ENCODE measurements at places on chromosomes 11 and 22.

DNA sequence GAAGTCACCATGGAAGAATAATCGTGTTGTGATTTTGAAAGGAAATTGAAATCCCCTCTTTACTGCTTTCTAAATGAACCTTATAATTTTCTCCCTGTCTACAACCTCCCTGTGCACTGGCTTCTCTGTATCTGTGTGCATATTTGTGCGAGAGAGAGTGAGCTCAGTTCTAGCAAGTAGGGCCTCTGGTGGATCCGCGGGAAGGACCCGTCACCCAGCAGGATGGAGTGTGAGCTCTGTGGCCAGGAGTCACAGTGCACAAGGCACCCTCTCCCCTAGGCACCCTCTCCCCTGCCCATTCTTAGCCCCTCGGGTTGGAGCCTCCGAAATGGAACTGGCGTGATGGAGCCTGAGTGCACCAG is 109.0 kb downstream of the TRIM29 start:
- DNase-seq: no peak

- no peak for DNase-seq
Measured at GRCh38 chr11:47258317-47258902, 614 bp downstream of the NR1H3 start.

GRCh38 chr22:43476751-43477725 is 65.2 kb downstream of the MPPED1 start:
- no peak for DNase-seq

GRCh38 chr22:19629720-19630419 is 84.4 kb upstream of the SEPTIN5 start:
- DNase-seq: peak; percentile 91

GRCh38 chr11:65416341-65416824 is 6.2 kb upstream of the NEAT1 start:
- peak; percentile 97 for DNase-seq

DNA sequence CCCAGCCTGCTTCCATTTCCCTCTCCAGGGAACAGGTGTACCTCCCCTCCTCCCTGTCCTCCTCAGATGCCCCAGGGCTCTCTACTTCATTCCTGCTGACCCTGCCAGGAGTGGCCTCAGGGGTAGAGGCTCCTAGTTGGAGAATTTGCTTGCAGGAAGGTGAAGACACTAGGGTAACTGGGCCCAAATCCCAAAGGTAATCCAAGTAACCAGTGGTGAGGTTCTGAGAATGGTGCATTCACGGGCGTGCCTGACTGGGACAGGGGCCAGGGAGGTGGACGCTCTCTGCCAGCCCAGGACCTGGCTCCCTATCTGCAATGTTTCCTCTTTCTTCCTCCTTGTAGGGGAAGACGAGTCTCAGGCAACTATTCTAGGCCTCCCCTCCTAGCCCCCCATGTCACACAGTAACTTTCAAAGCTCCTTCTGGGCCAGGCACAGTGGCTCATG is 2.9 kb downstream of the SLC35C1 start:
- no peak for DNase-seq

DNA sequence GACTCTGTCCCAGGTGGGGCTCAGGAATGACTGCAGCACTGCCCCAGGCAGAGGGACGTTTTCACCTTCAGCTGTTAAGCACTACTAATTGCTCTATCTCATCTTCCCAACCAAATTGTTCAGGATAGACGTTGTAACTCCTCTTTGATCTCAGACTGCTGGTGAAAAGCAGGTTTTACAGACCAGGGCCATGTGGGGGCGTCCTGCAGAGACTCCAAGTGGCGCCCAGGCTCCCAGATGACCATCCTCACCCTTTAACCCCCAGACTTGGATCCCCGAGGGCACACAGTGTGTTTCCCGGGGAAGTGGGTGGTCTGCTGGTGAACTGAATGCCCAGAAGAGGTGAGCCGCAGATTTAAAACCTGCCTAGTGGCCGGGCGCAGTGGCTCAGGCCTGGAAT is 23.9 kb downstream of the FADD start:
- DNase-seq: no peak

- DNase-seq: no peak
Measured at GRCh38 chr11:3622521-3622920, 19.3 kb downstream of the ART5 start.

DNA sequence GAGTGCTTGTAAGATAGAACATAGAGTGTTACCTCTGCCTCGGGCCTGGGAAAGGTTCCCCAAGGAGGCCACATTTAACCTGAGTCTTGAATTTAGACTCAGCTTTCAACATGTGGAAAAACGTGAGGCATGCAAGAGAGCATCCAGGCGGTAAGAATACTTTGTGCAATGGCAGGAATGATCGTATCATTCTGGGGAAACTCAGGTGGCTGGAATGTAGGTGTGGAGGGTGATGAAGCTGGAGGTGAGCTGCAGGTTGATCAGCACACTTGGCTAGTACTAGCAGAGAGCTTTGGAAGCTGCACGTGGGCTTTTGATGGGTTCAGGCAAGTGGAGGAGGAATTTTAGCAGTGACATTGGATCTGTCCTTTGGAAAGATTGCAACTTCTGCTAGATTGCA is 270.3 kb upstream of the RAG2 start:
- DNase-seq: no peak

GRCh38 chr22:27637604-27638003 is 164.0 kb downstream of the MN1 start:
- DNase-seq: no peak

DNA sequence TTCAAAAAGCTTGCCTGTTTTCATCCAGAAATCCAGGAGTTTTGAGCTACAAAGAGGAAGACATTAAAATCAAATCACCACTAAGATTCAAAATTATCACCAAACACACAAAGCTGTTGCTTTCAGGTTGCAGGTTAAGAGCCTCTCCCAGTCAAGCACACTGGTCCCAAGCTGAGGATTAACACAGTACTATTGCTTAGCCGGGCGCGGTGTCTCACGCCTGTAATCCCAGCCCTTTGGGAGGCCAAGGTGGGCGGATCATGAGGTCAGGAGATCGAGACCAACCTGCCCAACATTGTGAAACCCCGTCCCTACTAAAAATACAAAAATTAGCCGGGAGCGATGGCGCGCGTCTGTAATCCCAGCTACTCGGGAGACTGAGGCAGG is 1165.1 kb downstream of the LRRC4C start:
- DNase-seq: no peak

DNA sequence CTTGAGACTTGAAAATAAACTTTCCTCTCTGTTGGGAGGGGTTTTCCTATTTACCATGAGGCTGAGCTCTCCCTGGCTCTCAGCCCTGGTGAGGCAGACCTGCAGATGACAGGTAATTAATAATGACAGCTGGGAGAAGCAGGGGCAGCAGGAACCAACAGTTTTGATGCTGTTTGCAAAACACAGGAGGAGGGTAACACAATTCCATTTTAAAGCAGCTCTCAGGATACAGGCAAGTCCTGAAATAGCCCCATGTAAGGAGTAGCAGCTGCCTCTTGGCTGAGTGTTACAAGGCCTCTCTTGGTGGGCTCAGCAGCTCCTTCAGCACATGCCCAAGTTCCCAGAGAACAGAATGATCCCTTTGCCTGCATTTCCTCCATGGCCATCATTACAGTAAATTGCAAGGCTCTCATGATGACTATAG is 13.3 kb downstream of the PARVA start:
- DNase-seq: no peak

DNA sequence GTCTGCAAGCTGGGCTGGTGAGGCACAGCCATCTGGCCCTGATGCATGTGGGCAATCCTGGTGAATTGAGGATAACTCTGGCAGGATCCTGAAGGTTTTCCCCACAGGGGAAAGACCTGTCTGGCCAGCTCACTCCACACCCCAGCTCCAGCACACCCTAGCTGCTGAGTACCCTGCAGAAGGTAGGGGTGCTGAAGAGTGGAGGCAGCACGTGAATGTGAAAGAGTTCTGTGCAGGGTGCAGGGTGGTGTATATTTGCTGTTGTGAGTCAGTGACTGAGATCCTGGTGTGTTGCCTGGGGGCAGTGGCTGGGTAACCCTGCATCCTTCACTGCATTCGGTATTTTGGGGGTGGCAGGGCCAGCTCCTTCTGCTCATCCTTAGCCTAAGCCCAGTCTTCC is 22.4 kb downstream of the DGAT2 start:
- DNase-seq: no peak

- DNase-seq: no peak
Measured at GRCh38 chr11:102793677-102794290, 4.2 kb downstream of the MMP1 start.

DNA sequence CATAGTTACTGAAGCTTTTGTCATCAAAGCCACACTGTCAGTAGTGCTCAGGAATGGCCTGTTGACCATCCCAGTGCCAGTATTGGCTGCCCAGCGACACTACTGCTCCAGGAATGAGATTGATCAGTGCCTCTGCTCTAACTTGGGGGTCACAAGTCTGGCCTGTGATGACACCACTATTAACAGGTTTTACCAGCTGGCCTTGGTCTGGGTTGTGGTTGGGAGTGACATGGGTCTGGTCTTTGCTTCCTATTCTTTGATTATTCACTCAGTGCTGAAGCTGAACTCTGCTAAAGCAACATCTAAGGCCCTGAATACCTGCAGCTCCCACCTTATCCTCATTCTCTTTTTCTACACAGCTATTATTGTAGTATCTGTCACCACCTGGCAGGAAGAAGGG is 21.5 kb downstream of the OR56B4 start:
- DNase-seq: no peak

GRCh38 chr11:68106165-68106940 is 14.8 kb downstream of the CHKA start:
- no peak for DNase-seq

- DNase-seq: no peak
Measured at GRCh38 chr11:79078999-79079398, 361.8 kb downstream of the TENM4 start.

DNA sequence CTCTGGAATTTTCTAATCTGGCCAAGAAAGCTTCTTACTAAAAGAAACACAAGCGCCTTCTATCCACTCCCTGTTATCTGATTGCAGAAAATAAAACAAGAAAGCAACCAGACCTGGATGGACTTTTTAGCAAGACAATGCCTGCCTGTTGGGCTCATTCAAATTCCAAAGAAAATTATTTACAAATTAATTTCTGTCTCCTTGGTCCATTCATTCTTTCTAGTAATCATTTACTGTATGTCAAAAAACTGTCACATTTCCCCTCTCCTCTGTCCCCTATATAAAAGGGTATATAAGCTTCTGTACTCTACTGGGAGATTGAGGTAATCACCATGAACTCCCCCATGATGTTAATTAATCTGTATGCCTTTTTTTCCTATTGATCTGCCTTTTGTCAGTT is 279.9 kb downstream of the DLG2 start:
- no peak for DNase-seq

DNA sequence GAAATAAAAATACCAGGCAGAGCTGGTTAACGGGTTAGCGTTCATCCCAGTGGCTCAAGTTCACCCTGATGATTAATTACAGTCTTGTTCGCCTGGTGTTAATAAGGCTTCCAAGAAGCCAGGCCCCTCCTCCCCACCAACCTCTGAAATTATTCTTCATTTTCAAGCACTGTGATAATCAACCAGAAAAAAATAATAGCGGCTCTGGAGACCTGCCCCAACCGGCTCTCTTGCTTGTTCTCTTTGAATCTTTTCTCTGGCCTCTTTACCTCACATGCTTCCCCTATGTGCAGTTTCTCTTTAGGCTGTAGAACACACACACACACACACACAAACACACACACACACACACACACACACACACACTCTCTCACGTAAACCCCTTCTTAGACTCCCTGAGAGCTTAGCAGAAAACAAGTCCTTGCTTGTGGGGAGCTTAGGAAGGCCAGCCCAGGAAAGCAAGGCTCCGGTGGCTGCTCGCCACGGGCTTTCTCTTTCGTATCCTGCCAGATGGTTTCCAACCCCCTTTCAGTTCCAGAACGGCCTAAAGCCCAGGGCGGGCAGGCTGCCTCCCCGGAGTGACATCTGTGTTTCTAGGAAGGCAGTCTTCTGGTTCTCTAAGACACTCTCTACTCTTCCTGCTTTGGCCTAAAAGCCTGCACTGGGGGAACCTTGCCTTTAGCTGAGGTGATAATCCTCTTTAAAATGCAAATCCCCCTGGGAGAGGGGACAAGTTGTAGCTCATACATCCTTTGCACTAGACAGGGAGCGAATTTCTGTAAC is 106.4 kb upstream of the SESN3 start:
- peak; percentile 43 for DNase-seq

- DNase-seq: no peak
Measured at GRCh38 chr11:85752201-85752889, 58.6 kb downstream of the SYTL2 start.

DNA sequence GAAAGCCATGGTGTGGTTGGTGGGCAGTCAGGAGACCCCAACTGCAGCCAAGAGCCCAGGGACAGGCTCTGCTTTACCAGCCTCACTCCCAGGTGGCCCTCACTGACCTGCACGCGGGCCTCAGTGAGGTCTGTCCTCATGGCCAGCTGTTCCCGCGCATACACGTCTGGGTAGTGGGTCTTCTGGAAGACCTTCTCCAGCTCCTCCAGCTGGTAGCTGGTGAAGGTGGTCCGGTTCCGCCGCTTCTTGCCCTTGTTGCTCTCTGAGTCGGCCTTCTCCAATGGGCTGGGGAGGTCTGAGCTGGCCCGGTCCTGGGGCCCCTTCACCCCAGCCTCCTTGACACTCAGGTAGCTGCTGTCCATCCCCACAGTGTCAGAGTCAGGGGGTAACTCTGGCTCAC is 34.7 kb downstream of the ALX4 start:
- no peak for DNase-seq

- DNase-seq: peak; percentile 33
Measured at GRCh38 chr22:18095101-18095805, 15.4 kb upstream of the TUBA8 start.

GRCh38 chr11:15101072-15101709 is 13.5 kb upstream of the INSC start:
- DNase-seq: peak; percentile 66

DNA sequence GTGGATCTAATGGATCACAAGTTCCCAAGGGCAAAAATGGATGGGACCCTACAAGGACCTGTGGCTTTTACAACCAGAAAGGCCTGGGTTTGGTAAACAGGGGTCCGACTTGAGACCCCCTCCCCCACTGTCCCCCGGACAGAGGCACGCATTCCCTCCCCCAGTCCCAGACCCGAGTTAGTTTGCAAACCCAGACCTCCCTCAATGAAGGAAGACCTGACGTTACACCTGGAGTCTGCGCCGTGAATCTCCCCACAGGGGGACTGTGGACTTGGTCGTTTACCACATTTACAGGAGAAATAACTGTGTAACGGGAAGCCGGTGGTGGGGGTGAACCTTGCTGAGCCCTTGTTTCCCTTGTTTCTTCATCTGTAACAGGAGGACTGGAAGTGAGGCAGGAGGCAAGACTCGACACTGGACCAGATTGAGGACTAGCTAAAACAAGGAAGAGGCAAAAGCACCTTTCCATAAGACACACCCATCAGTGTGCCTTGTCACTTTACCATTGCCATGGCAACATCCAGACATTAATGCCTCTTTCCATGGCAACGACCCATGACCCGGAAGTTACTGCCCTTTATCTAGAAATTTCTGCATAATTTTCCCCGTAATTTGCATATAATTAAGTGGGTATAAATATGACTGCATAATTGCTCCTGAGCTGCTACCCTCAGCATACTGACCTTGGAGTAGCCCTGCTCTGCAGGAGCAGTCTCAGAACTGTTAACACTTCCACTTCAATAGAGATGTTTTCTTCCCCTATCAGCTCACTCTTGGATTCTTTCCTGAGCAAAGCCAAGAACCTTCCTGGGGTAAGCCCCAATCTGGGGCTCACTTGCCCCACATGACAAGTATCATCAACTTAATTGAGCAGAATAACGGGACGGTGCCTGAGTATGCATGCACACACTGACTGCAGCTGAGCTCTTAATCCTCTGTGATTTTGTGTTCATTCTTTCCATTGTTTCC is 25.4 kb downstream of the PDGFB start:
- no peak for DNase-seq

Data from activated CD4-positive, alpha-beta T cell treated with anti-CD3 and anti-CD28 coated beads, Interleukin-2, amount 50 U/mL, for 48 hours (primary cell).